Cardiac muscle cell (in vitro differentiated cells and primary cell): ENCODE measurements at places on chromosomes 11 and 22. TPM values are rescaled to one million over a fixed set of nuclear protein-coding genes. Genes with fewer than 3 reads are reported as not detected.

Gene PKDREJ
- 0.03 and 0.07 TPM in 2 replicates for total RNA-seq

Gene MMP8
- total RNA-seq = not detected in 2 replicates

Gene FIBIN
- total RNA-seq = 1.8 TPM in 2 replicates

Gene CYB5R2
- 2.1 and 4.1 TPM in 2 replicates for total RNA-seq

Gene FKBP2
- 102 and 177 TPM in 2 replicates for total RNA-seq

Gene CHRM4
- total RNA-seq = 0.51 and 0.56 TPM in 2 replicates

Gene VPS26B
- 49.4 and 56.5 TPM in 2 replicates for total RNA-seq

Gene ALDH3B1
- 0.45 and 1.2 TPM in 2 replicates for total RNA-seq

Gene KCNQ1
- 7.8 and 18.6 TPM in 2 replicates for total RNA-seq

Gene APOL5
- total RNA-seq = not detected in 2 replicates

Gene HEPN1
- not detected in 2 replicates for total RNA-seq

Gene FGF4
- total RNA-seq = not detected in 2 replicates

Gene EHF
- not detected in 2 replicates for total RNA-seq
